Kidney tubule cell (primary cell): ENCODE measurements at places on chromosomes 6 and 20.

GRCh38 chr20:12248481-12248880 lies 330.8 kb downstream of the BTBD3 start:
- no peak for DNase-seq

DNA sequence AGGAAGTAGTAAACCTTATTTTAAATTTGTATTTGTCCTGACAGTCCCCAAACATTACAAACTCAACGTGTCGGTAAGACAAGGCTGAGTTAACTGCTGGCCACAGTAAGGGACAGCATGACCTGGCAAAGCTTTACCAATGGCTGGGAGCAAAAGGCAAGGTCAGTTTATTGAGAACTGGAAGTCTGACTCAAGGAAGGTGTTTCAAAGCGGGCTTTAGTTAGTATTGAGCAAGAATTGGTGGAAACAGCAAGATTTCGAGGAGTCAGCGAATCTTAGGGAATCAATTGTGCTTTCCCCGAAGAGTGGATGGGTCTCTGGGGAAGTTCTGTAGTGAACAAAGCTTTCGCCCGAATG lies 885 bp upstream of the GZF1 start:
- peak; percentile 37 for DNase-seq

DNA sequence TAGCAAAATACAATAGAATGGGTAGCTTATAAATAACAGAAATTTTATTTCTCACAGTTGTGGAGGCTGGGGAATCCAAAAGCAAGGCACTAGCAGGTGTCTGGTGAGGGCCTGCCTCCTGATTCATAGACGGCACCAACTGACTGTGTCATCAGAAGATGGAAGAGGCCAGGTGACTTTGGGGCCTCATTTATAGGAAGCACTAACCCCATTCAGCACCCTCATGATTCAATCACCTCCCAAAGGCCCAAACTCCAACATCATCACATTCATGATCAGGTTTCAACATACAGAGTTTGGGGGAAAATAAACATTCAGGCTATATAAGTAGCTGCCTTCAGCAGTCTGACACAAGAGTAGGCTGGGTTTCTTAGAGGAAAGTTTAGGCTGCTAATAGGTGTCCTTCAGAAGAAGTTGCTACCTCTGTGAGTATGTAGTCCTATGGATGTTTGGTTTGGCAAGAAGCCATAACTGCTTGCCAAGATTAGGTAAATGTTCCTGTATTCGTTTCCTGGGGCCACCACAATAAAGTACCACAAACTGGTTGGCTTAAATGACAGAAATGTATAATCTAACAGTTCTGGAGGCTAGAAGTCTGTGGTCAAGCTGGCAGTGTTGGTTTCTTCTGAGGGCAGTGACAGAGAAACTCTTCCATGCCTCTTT lies 48.8 kb downstream of the NT5E start:
- peak; percentile 71 for DNase-seq

DNA sequence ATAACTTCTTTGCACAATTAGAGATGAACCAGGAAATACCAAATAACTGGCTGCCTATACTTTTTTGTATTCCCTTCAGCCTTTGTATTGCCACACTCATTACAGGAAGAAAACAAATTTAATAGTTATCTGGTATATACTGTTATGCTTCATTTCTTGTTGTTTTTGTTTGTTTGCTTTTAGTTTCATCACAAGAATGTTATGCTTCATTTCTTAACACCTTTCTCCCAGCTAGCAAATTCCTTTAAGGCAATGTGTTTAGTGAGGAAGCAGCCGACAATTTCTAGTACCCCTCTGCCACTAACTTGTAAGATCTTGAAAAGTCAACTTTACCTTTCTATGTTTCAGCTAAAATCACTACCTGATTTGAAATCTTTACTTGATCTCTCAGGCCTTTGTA lies 1.4 kb downstream of the NCOA6 start:
- DNase-seq: no peak

- no peak for DNase-seq
Observed at GRCh38 chr6:80550281-80550680, 443.8 kb downstream of the BCKDHB start.

- no peak for DNase-seq
Observed at GRCh38 chr6:10791673-10792072, 44.1 kb downstream of the TMEM14B start.
